ENCODE measurements at places on chromosomes 1 and 21. TPM values are rescaled to one million over a fixed set of nuclear protein-coding genes. Genes with fewer than 3 reads are reported as not detected.

- no peak overlapping the region for H3K27ac ChIP-seq
- DNase-seq, result no peak
- H3K4me1 ChIP-seq, result no peaks in the 10 kb centered on the region
- no peaks in the 10 kb centered on the region for H3K27me3 ChIP-seq
These were observed 14.4 kb upstream of the MAGI3 start for GRCh38 chr1:113375878-113376277.

DNA sequence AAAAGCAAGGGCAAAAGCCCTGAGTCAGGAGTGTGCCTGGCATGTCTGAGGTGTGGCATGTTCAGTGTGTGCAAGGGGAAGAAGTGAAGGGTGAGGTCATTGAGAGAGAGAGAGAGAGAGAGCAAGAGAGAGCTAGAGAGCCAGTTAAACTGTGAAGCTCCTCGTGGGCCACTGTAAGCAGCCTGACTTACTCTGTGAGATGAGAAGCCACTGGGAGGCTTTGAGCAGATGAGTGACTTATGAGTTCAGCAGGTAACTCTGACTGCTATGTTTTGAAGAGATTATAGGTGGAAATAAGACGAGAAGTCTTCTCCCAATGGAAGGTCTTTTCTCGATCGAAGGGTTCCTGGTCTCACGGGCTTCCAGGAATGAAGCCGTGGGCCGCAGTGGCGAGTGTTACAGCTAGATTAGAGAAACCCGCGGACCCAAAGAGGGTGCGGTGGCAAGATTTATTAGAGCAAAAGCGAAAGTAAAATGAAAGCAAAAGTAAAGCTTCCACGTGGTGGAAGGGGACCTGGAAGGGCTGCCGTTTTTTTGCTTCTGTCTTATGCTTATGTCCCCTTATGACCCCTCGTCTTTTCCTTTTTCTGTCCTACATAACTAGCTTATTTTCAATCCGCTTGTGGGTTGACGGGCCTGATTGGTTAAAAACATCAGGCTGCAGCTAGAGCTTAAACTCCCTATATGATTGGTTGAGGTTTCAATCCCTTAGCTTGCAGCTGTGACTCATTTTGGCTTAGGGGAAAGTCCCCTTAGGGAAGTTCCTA, 323.1 kb upstream of the FAM78B start:
- H3K4me1 ChIP-seq, result no peaks in the 10 kb centered on the region
- peaks cover 2% of the 10 kb centered on the region for H3K27me3 ChIP-seq
- H3K4me3 ChIP-seq, result no peak overlapping the region
- no peak for DNase-seq
- no peak overlapping the region for H3K27ac ChIP-seq

DNA sequence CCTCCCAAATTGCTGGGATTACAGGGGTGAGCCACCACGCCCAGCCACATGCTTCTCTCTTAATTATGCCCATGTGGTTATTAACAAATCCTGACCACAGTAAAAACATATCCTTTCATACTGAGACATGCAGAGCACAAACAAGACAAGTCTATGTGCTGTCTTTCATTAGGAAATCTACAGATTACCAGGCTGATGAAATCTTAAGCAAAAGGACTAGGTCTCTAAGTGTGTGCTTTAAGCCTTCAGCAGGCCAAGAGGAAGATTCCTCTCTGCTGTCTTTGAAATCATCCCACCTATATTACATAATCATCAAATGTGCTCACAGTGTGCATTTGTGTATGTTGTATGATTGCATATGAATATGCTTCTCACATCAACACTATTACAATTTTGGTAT, 419.3 kb downstream of the KCTD3 start:
- DNase-seq, result no peak
- H3K27ac ChIP-seq, result no peak overlapping the region
- no peaks in the 10 kb centered on the region for H3K36me3 ChIP-seq
- no peaks in the 10 kb centered on the region for H3K4me1 ChIP-seq

DNA sequence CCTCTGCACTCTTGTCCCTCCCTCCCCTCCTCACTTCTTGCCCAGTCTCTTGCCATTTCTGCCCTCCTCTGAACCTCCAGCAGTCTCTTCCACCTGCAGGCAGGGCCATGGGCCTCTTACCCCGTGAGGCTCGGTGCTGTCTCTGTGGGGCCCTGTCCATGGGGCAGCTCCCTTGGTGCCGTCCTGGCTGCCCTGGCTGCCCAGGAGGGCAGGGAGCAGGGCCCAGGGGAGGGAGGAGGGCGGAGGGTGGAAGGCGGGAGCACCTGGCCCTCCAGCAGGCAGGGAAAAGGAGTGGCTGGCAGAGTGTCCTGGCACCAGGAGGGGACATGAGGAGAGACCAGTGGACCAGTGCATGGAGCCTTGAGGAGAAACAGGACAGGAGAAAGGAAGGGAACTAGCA, at the start of gene RORC:
Gene RORC, minus strand, starts transcription at position 198 of the 400 bp plus-strand sequence. Its CDS starts 38 bp downstream, at position 160.
- H3K4me1 ChIP-seq, result peaks cover 10% of the 10 kb centered on the region
- DNase-seq, result no peak
- no peaks in the 10 kb centered on the region for H3K36me3 ChIP-seq
- peaks cover 15% of the 10 kb centered on the region for H3K27me3 ChIP-seq
- no peak within 1 kb of the TSS for H3K27ac ChIP-seq

- peaks cover 3% of the 10 kb centered on the region for H3K36me3 ChIP-seq
- H3K4me1 ChIP-seq, result peaks cover 26% of the 10 kb centered on the region
- peak; percentile 57 for DNase-seq
- peak overlapping the region; percentile 81 for H3K4me3 ChIP-seq
These were observed 69.1 kb downstream of the DISC1 start for GRCh38 chr1:231695439-231696255.

- no peaks in the 10 kb centered on the region for H3K36me3 ChIP-seq
- no peak overlapping the region for H3K4me3 ChIP-seq
- no peaks in the 10 kb centered on the region for H3K4me1 ChIP-seq
- no peak for DNase-seq
These were observed 430.5 kb downstream of the MRPL39 start for GRCh38 chr21:25176637-25177412.

DNA sequence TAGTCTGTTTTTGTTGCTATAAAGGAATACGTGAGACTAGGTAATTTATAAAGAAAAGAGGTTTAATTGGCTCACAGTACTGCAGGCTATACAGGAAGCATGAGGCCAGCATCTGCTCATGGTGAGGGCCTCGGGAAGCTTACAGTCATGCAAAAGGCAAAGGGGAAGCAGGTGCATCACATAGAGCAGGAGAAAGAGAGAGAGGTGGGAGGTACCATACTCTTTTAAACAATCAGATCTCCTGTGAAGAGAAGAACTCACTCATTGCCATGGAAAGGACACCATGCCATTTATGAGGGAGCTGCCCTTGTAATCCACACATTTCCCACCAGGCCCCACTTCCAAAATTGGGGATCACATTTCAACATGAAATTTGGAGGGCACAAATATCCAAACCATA, 12.7 kb downstream of the PPP1R12B start:
- no peaks in the 10 kb centered on the region for H3K36me3 ChIP-seq
- peaks cover 2% of the 10 kb centered on the region for H3K27me3 ChIP-seq
- no peak overlapping the region for H3K4me3 ChIP-seq
- H3K4me1 ChIP-seq, result peaks cover 8% of the 10 kb centered on the region
- no peak overlapping the region for H3K27ac ChIP-seq
- no peak for DNase-seq

DNA sequence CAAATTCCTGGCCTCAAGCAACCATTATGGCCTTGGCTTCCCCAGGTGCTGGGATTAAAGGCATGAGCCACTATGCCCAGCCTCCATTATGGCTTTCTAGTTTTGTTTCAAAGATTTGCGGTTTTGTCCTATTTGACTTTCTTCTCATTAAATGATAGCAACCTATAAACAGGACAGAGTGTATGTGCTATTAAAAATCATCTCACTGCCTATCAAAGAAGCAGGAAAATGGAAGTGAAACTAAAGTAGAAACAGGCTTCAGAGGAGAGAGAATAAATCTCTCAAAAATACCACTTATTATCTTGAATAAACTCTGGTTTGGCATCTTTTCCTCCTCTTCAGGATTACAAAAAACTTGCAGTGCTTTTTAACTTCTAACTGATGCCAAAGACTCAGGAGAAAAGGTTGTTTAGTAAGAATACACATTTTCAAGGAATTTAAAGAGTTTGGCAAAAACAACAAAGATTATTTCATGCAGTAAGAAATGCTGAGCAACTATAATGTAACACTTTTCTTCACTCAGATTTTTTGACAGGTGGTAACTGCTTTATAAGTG, 28.7 kb downstream of the ACBD3 start:
- no peak for DNase-seq
- H3K27ac ChIP-seq, result no peak overlapping the region
- H3K36me3 ChIP-seq, result no peaks in the 10 kb centered on the region
- H3K27me3 ChIP-seq, result no peaks in the 10 kb centered on the region
- H3K4me1 ChIP-seq, result no peaks in the 10 kb centered on the region

DNA sequence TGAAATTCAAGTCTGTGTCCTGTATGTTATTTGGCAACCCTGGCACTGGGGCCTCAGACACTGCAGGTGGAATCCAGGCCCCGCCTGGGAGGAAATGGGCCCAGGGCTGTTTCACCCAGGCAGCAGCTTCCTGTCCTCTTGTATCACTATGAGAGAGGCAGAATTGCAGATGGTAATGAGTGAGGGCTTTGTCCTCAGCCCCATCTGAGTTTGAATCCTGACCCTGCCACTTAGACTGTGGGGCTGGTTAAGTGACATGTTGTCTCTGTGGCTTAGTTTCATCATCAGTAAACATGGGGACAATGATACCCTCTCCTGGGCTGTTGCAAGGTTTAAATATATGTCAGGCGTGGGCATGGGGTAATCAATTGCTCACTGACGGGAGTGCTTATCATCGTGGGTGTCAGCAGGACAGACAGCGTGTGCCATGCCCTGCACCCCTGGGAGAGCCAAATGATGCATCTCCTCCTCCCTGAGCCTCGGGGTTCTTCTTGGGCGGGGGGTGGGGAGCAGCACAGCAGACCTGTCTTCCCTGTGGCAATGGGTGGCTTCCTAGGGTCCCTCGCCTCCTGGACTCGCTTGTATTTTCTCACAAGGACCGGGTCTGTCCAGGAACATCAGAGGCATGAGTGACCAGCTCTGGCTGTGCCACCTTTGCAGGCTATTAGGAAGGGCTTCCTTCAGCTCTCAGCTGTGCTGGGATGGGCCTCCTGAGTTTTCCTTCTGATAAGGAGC, 42.1 kb downstream of the ARHGEF10L start:
- no peak overlapping the region for H3K4me3 ChIP-seq
- H3K36me3 ChIP-seq, result no peaks in the 10 kb centered on the region
- H3K27me3 ChIP-seq, result peaks cover 15% of the 10 kb centered on the region
- DNase-seq, result no peak

The SHCBP1L gene
- not detected for total RNA-seq

The UQCRHL gene
- total RNA-seq, result 2.0 TPM

The ANGPTL1 gene
- total RNA-seq, result not detected

The SPRR3 gene
- total RNA-seq, result not detected

The LAX1 gene
- not detected for total RNA-seq

The CLDN19 gene
- not detected for total RNA-seq

Measured in glutamatergic neuron (in vitro differentiated cells).